ENCODE measurements at places on chromosomes 16 and 17.

GRCh38 chr17:7348478-7349242 lies 3.3 kb upstream of the KCTD11 start:
- DNase-seq, result no peak

- DNase-seq, result no peak
Measured at GRCh38 chr17:7606280-7606679, 8.4 kb downstream of the FXR2 start.

DNA sequence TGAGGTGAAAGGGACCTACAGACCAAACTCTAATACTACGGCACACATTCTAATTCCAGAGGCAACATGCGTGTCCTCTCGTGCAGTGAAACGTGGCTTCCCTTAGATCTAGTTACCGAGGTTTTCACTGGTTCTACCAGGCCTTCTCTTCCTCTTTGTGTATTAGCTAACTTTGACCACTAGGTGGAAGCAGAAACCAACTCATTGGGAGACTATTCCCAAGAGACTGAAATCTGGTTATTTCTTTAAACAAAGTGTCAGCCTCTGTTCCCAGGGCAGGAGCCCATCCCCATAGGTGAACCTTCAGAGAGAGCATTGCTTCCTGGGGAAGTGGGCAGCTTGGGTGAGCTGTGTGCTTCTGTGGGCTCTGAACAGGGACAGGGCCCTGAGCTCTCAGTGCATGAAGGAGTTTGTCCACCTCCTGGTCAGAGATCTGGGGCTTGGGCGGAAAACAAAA lies 19.7 kb upstream of the RCVRN start:
- DNase-seq, result no peak

DNA sequence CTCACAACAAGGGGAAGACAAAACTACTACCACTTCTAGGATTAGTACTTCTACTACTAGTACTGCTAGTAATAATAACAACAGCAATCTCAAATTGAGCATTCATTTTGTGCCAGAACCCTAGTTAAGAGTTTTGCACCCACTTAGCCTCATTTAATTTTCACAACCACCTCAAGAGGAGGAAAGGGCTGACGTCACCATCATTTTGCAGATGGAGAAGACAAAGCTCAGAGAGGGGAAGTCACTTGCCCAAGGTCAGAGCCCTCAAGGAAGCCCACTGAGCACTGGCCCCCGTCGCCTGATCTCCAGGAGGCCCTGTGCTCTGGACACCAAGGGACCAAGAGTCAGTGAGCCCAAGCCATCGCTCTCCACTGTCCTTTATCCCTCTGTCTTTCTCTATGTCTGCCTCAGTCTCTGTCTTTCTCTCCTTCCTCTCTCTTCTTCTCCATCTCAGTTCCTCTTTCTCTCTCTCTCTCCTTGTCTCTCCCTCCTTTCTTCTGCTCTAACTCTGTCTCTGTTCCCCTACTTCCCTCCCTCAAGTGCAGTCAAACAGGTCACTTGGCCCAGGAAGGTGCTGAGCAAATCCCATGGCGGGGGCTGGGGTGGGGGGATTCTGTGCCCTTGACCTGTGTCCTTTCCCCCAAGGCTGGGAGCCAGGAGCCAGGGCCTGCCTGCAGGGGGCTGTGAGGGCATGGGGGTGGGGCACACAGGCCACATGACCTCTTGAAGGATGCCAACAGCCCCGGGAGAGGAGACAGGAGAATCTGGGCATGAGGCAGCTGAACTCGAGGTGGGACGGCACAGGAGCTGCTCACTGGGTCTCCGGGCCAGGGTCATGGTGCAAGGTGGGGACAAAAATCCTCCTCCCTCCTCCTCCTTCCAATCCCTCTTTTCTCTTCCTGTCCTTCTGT lies 11.2 kb upstream of the NGFR start:
- no peak for DNase-seq

- DNase-seq, result no peak
Measured at GRCh38 chr17:71004413-71004812, 835.1 kb downstream of the KCNJ2 start.

DNA sequence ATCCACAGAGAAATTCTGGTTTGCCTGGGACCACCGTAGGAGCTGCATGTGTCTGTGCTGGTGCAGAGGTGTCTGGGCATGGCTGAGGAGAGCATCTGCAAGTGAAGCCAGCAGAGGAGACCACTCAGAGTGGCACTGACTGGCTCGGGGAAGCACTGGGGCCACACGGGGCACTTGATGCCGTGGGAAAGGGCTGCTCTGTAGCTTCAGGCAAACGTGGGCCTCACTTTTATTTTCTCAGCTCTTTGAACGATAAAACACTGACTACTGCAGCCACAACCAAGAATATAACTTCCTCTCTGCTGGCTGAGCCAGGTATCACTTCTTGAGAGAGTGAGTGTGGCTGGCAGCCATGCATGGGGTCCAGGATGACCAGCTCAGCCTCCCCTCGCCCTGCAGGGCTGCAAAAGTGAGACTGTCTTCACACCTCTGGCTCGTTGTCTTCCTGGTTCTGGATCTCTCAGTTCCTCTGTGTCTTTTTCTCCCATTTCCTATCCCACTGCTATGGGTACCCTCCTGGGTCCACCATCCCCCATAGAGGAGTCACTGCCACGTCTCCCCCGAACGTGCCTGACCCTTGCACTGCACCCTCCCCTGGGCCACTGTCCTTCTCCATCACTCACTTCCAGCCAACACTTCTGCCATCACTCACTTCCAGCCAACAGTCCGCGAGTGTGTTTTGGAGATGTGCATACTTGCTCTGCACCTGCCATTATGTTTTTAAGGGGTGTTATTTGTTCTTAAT lies 201.4 kb upstream of the CHMP6 start:
- peak; percentile 62 for DNase-seq

- no peak for DNase-seq
Measured at GRCh38 chr17:48589060-48589830, 796 bp downstream of the HOXB3 start.

DNA sequence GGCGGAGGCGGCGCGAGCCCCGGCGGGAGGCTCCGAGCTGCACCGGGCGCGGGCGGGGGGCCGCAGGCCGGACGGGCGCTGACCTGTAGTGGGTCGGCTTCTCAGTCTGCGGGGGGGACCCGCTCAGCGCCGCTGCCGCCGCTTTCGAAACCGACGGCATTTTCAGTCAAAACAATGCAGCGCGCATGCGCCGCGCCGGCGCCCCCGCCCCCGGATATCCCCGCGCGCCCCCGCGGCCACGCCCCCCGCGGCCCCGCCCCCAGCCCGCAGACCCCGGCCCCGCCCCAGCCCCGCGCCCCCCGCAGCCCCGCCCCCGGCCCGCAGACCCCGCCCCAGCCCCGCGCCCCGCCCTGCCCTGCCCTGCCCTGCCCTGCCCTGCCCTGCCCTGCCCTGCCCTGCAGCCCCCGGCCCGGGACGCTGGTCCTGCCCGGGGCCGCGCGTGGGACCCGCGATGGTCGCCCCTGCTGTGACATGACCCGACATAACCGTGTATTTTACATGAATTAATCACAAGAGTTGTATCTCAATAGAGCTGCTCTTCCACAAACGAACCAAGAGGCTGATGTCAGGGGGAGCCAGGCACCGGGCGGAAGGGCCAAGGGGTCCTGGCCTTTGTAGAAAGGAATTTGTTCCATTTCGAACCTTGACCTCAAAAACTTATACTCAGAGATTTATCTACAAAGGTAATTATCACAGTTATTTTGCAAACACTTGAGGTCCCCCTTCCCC lies at the start of gene UNKL:
TSS of gene UNKL (minus strand) at position 173 of the 729 bp plus-strand sequence. CDS start at position 160, 13 bp downstream.
- DNase-seq, result peak; percentile 92

DNA sequence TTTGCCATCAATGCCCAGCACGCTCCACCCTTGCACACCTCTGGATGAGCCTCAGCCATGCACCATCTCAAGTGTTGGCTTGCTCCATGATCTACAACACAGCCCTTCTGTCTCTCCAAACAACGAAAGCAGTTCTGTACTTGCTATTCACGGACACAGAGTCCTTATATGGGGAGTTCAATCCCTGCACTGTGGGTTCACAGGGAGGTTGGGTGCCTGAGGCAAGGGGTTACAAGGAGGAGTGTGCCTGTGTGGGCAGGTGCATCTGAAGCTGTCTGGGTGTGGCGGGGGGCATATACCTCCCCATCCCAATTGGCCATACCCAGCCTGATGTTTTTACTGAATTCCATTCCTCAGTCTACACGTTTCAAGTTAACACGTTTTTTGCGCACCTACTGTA lies 5.6 kb downstream of the RUNDC3A start:
- no peak for DNase-seq

DNA sequence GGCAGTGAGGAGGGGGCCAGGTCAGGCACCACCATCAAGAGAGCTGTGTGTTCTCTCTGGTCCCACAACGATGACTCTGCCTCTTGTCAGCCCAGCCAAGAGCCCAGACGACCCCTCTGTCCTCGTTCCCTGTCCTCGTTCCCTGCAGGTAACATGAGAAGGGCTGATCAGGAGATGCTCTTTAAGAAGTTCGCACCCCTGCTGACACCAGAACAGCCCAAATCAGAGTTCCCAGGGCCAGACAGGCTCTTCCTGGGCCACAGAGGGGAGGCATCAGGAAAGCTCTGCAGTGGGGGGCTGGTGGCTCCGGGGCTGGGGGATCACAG lies 13.5 kb upstream of the DNAI2 start:
- no peak for DNase-seq

DNA sequence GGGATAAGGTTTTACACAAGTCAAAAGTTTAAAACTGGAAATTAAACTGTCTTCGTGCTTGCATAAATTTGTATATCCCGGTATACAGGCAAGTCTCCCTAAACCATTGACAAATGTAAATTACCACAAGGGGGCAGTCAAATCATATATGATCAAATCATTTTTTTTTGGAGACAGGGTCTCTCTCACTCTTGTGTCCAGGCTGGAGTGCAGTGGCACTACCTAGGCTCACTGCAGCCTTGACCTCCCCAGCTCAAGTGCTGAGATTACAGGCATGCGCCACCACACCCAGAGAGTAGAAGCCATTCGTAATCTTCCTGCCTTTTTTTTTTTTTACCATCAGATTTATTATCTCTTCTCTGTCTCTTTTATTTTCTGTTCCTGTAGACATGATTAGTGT lies 18.5 kb downstream of the TOP2A start:
- DNase-seq, result no peak

DNA sequence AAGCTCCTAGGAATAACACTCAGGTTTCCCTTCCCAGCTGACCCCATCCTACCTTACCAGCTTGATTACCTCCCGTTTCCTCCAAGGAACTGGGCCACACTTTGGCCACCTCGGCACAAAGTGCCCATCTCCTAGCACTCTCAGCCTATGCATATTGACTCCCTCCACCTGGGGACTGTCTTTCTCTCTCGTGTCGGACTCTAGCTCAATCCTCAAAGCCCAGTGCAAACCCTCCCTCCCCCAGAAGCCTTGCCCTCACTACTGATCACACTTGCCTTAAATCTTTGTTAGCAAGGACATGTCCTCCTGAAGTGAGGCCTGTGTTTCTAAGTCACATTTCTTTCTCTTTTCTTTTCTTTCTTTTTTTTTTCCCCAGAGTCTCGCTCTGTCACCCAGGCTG lies 2.6 kb upstream of the RAB26 start:
- no peak for DNase-seq

GRCh38 chr17:42553161-42553818 lies 567 bp downstream of the HSD17B1 start:
- DNase-seq, result no peak

- peak; percentile 27 for DNase-seq
Measured at GRCh38 chr17:55601874-55602364, 90.7 kb upstream of the SMIM36 start.

- no peak for DNase-seq
Measured at GRCh38 chr17:51907041-51907440, 251.5 kb downstream of the CA10 start.

GRCh38 chr16:24784121-24784520 lies 54.7 kb downstream of the TNRC6A start:
- no peak for DNase-seq

GRCh38 chr16:79717333-79718137 lies 117.0 kb upstream of the MAF start:
- DNase-seq, result no peak

DNA sequence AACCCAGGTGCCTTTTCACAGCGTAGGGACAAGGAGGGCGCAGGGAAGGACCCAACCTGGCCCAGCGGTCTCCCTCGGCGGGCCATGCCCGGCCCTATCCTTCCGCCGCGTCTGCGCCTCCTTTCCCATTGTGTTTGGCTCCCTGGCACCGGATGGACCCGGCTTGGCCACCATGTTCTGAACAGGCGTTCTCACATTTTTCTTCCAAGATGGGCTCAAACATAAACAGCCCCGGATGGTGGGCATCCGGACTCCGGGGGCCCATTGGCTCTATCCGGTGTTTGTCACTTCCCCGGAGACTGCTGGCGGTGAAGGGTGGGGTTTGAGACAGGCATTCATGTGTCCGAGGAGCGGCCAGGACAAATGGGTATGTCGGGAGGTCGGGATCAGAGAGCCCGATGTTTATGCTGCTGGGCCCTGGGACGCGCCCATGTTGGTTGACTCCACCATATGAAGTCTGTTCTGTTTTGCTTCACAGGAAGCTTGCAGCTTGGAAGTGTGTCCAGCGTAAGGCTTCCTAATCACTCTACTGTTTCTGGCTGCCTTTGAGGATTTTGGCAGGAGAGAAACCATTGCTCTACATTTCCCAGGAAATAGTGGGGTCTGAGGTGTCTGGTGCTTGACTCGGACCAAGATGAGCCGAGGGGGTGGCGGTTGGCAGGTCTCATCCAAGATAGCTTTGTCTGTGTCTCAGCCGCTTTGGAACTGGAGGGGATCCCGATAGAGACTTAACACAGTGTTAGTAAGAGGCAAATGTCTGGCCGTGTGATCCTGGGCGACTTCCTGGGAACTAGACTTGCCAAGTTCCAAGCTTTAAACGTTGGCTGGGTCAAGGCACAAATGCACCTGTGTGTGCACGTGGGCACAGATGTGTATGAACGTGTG lies 188.3 kb downstream of the IRF8 start:
- no peak for DNase-seq

DNA sequence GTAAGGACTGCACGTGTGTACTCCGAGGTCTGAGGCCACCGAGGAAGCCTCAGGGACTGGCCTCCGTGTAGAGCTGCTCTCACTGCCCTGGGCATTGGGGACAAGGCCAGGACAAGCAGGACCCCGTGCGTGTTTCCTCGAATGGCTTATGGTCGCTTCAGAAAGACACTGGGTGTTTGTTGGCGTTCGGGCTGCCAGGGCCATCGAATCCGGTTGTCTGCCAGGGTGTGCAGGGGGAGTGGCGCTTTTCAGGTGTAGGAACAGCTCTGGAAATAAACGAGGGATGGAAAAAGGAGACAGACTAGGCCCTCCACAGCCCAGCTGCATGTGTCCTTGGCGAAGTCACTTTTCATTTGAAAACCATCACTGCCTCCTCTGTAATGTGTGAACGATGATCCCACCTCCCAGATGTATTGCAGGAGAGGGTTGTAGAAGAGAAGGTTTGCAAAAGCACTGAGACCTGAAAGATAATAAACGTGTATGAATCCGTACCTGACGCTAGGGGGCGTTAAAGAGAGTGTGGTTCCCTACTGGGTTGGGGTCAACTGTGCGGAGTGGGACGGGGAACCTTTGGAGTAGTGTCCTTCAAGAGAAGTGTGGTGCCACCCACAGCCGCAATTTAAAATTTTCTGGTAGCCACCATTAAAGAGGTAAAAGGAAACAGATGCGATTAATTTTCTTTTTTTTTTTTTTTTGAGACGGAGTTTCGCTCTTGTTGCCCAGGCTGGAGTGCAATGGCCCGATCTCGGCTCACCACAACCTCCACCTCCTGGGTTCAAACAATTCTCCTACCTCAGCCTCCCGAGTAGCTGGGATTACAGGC lies 2.1 kb upstream of the ZSCAN10 start:
- DNase-seq, result peak; percentile 60

Data from CD4-positive, alpha-beta T cell treated with Interleukin-6 for 4 hours (primary cell).